ENCODE measurements at places on chromosomes 5 and 9.

DNA sequence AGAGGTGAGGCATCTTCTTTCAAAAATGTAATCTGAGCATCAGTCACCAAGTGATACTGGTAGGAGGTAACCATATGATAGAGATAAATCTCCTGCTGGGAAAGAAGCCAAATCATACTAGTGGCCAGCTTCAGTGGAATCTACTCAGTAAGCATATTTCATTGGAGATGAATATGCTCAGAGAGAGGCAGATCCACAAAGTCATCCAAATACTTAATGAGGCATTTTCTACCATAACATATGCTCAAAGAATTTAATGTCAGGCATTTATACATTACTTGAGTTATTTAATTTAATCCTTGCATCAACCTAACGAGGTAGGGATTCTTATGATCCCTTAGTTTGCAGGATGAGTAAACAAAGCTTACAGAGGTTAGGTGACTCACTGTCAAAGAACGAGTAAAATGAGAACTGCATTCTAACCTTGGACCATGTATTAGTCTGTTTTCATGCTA is 50.9 kb upstream of the DMRTA1 start:
- no peak for DNase-seq

- no peak for DNase-seq
These were observed 93.7 kb upstream of the ACTBL2 start for GRCh38 chr5:57576317-57576716.

DNA sequence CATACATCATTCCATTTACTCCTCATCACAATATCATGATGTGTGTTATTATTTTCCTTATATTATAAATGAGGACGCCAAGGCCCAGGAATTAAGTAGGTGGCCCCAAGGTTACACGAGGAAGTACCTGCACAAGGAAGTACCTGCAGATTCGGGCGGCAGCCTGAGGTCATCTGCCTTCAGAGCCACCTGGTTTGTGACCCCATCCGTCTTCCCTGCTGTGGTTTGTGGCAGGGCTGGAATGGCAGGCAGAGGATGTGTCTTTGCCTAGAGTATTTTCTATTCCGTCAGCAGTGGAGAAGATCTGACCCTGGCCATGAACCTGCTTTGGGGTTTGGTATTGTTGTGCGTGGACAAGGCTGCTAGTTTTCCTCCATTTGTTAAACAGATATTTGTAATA is 59.7 kb downstream of the PDZD2 start:
- no peak for DNase-seq

GRCh38 chr5:88488130-88488529 is 219.5 kb upstream of the TMEM161B start:
- no peak for DNase-seq

DNA sequence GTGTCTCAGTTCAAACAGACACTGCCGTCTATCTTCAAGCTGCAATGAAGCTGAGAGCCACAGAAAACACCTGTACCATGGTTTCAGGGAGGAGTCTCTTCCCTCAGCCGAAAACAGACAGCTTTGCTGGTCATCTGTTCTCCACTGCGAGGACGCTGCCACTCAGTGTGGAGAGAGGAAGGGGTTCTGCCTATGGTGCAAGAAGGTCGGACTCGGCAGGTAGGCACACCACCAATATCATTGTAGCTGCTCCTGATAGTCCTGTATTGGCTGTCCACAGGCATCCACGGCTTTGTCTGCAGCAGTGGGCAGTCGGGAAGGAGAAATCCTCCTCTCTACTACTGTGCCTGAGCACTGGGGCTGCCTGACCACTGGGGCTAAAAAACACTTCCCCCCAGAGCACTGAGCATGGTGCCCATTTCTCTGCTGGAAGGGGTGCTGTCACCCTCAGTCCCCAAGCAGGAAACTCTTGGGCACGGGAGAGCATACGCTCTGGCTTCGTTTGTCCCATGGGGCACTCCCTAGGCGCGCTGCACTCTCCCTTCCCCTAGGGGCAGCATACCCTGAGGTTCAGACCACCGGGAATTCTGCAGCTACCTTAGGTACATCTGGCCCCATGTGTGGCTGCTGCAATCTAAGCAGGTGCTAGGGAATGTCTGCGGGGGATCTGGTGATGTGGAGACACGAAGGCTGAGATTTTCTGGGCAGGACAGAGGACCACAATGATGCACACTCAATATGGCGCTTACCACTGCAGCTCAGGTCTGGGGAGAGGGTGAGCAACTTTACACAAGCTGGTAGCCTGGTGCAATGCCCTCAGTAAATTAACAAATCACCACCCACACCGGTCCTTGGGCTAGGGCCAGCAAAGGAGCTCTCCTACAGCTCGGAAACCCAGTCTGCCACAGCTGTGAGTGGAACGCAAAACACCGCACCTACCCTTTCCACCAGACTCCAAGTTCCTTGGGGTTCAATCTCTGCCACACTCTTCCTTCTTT is 880.9 kb upstream of the SEMA6A start:
- no peak for DNase-seq

GRCh38 chr5:16757989-16758501 is 141.2 kb upstream of the RETREG1 start:
- no peak for DNase-seq
